ENCODE measurements at places on chromosomes 3 and 15. TPM values are rescaled to one million over a fixed set of nuclear protein-coding genes. Genes with fewer than 3 reads are reported as not detected.

- DNase-seq, result no peak
Measured at GRCh38 chr3:128074851-128075521, 22.7 kb downstream of the SEC61A1 start.

Gene CEMIP
- total RNA-seq, result 0.82 TPM

DNA sequence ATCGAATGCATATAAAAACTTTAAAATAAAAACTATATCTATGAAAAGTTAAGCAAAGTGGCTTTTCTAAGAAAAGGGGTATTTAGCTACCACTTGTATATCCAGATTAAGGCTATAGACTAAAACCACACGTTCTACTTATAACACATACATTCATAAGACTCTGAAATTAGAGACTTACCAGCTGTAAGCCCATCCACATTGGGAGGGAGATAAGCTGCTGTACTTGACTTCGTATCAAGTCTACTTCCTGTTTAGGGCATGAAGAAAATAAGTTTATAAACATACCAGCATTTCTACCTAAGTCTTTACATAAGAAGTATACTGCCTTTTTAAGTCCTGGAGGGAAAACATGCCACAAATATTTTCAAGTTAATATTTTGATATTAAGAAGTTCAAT, 27.7 kb downstream of the AQR start:
- DNase-seq, result no peak

Gene ANP32A
- total RNA-seq, result 105 TPM
